Fibroblast of gingiva (primary cell): ENCODE measurements at places on chromosomes 7 and 10.

DNA sequence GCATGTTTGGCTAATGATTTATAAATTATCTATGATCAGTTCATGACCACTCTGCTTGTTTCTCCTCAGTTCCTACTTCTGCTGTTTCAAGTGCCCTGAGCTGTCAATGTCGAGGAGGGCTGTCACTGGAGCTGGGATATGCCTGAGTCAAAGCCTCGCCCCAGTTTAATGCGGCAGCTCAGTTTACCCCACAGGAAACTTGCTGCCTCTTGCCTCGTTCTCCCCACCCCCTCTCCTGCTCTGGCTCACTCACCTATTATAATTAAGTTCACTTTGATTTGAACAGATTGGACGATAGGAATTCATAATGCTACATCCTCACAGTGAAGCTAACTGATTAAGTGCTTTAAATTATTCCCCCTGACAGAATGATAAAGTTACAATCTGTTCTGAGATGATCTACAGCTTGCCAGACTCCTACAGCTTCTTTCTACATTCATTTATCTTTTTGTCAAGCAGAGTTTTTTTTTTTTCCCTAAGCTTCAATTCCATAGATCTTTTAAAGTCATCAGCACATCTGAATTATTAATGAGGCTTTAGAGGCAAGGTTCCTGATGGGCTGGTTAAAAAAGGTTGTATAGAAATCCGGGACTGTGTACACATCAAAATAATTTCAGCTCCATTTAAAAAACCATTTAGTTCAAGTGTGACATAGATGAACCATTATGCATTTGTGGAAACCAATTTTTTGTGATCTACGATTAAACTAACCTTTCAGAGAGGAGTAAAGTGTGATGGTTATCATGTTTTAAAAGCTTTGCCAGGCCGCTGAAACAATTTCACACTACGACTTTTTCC is 758.3 kb downstream of the KCNMA1 start:
- DNase-seq = no peak

DNA sequence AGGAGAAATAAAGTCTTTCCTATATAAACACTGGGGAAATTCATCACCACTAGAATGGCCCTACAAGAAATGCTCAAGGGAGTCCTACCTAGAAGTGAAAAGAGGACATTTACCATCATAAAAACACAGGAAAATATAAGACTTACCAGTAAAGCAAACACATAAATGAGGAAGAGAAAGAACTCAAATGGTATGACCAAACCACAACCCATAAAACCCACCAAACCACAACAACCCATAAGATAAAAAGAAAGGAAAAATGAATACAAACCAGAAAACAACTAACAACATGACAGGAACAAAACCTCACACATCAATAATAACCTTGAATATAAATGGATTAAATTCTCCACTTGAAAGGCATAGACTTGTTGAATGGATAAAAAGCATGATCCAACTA is 71.9 kb upstream of the DIP2C start:
- DNase-seq = no peak

GRCh38 chr7:79548727-79549126 is 95.3 kb upstream of the MAGI2 start:
- peak; percentile 9 for DNase-seq

GRCh38 chr7:98753989-98754479 is 115.8 kb downstream of the TMEM130 start:
- DNase-seq = no peak

GRCh38 chr10:124153023-124153826 is 59.8 kb upstream of the CHST15 start:
- peak; percentile 64 for DNase-seq

DNA sequence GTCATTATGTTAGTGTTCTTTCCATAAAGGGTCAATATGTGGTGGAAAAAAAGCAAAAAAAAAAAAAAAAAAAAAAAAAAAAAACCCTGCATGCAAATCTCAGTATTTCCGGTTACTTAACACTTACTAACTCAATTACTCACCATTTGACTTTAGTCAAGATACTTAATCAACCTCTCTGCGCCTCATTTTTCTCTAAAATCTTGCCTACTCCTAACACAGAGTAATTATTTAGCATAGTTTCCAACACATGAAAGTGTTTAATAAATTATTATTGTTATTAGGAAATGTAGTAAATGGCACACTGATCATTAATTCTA is 27.8 kb downstream of the PPP1R3A start:
- no peak for DNase-seq

DNA sequence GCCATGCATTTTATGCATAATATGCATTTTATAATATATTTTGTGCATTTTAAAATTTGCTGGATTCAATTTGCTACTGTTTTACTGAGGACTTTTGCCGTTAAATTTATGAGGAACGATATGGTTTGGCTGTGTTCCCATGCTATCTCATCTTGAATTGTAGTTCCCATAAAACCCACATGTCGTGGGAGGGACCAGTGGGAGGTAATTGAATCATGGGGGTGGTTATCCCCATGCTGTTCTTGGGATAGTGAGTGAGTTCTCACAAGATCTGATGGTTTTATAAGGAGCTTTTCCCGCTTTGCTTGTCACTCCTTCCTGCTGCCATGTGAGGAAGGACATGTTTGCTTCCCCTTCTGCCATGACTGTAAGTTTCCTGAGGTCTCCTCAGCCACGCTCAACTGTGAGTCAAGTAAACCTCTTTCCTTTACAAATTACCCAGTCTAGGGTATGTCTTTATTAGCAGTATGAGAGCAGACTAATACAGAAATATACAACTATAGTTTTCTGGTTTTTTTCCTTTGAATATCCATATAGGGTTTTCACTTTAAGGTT is 201.4 kb upstream of the SH2B2 start:
- no peak for DNase-seq

DNA sequence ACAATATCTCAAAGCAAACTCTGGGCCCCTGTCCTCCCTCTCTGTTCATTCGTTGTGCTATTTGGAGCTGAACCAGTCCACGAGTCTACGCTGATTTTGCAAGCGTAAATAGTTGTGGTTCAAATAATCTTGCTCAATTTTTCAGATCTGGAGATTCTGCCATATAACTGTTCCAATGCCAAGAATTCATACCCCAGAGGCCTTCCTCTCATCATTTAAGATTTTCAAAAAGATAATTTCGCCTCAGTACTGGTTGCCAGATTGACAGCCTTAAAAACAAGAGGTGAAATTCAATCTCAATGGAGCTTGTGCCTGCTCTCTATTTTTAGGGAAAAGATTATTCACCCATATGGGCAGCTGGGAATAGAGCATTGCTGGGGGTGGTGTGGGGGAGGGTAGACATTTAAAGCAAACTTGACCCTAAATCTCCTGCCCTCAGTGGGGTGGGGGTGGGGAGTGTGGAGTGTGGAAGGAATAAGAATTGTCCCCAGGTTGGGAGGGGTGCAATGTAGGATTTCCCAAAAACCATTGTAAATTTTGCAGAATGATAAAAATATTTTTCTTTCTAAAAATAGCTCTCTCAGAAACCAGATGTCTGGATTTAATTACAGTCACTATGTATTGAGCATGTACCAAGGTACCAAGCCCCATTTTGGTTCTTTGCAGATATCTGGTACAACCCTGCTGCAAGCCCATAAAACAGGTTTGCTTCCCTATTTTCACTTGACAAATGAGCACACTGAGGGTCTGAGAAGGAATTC is 104.7 kb upstream of the EEPD1 start:
- peak; percentile 98 for DNase-seq

DNA sequence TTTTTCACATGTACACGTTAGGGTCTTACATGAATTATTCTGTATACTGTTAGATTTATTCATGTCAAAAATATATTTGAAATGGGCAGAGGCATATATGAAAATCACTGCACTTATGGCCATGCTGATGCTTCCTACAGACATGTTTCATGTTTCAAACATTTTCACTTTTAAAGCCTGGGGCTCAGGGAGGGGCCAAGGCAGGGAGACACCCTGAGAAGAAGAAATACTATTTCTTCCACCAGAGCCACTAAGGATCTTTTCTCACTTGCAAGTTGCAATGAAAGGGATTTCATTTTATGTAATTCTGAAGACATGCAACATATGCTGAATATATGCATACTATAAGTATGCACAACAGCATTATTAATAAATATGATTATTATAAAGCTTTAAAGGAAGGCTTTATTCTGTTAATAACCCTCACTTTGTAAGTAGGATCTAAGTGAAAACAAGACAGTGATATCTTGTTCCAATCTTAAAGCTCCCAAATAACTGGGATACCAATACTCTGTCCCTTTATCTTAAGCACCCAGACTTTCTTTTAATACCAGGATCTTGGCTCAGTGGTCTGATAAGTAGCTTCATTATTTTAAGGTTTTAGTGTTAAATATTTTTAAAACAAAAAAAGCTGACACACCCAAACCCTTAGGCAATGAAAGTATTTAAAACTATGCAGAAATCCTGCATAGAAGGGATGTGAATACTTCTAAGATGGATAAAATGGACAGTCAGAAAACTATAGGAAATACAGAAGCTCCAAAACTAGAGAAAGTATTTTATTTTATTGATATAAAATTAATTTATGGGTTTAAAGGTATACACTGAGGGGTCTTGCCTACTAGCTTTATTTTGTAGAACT is 148.0 kb downstream of the SNX13 start:
- no peak for DNase-seq

GRCh38 chr10:62856021-62856420 is 39.9 kb upstream of the EGR2 start:
- DNase-seq = no peak

GRCh38 chr7:40700653-40701421 is 566.0 kb downstream of the SUGCT start:
- peak; percentile 68 for DNase-seq

DNA sequence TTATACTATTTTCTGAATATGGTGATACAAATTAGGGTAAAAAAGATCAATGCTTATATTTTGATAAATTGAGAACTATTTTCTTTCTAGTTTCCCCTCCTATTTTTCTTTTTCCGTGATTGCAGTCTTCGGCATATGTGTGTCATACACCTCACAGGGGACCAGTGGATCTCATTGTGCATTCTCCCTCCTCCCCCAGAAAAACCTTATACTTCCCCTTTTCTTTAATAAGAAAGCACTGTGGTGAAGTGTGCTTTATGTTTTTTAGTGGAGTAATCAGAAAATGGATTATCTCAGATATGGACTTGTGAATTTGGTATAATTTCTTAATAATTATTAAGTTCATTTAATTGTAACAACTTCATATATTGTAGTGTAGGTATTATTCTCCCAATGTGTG is 72.8 kb downstream of the BICC1 start:
- no peak for DNase-seq

DNA sequence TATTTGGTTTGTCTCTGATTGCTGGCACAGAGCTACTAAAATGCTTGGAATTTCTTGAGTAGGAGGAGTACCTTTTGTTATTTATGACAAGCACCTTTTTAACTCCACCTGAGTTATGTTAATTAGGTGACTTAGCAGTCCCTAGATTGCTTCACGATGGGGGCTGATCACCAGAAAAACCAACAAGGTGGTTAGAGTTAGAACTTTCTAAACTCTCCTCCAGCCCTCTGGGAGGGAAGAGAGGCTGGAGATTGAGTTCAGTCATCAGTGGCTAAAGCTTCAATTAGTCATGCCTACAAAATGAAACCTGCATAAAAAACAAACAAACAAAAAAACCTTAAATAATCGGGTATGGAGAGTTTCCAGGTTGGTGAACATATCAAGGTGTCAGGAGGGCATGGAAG is 23.6 kb upstream of the ING3 start:
- no peak for DNase-seq

- no peak for DNase-seq
These were observed 273.0 kb upstream of the YAE1 start for GRCh38 chr7:39293056-39293823.

- no peak for DNase-seq
These were observed 111.2 kb downstream of the CTTNBP2 start for GRCh38 chr7:117762055-117762454.

GRCh38 chr10:92290837-92291615 is at the start of the genes CPEB3 and MARCHF5:
CPEB3 (minus strand) TSS chr10:92291078; CDS start chr10:92240350, 50,728 bp downstream.
MARCHF5 (plus strand) TSS chr10:92291167; CDS start chr10:92291495, 328 bp downstream.
- DNase-seq = peak; percentile 95

GRCh38 chr7:99275496-99275895 is 2.9 kb downstream of the MYH16 start:
- DNase-seq = no peak

DNA sequence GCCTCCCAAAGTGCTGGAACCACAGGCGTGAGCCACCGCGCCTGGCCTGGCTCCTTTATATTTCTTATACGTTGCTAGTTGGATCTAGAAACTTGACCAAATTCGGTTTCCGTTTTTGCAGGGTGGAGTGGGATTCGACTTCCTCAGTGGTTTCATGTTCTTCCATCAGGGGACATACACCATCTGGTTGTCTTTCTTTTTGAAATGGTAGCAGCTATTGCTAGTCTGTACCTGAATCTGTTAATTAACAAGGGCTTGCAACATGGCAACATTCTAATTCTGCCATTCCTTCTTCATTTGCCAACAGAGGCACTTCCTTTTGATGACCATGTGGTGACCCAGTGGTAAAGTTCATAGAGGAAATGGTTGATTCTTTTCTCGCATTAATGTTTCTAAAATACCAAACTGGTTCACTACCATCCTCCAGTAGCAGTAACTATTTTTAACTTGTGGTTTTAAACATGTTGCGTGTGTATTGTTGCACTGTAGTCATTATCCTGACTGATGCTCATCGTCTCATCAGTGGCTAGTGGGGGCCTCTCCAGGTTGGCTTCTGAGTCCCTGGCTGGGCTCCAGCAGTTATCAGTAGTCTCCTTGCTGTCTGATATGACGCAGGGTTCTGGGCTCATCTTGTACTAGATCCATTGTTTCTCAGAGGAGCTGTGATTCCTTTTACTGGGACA is 159.2 kb downstream of the RGS10 start:
- no peak for DNase-seq

DNA sequence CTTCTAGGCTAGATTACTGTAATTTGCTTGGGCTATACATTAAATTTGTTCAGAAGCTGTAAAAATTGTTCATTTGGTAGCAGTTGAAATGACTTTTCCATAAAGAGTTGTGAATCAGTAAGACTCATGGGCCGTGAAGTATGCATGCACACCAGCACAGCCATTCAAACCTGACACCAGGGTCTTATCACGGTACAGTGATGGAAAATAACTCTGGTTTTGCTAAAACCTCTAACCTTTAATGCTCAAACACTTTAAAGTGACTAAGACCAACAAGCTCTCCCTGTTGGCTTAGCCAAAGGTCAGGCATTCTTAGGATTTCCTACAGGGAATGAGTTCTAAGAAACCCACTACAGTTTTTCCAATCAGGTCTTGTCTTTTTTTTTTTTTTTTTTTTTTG is 11.5 kb downstream of the ARL3 start:
- no peak for DNase-seq

GRCh38 chr7:100221231-100221718 is 1.5 kb downstream of the PVRIG start:
- DNase-seq = no peak
